ENCODE measurements at places on chromosomes 11 and 22.
A peak's percentile ranks its signal among the peaks of the same experiment; 100 is the strongest.

- DNase-seq: peak; percentile 60
Measured at GRCh38 chr11:128904656-128905344, 13.6 kb downstream of the KCNJ5 start.

DNA sequence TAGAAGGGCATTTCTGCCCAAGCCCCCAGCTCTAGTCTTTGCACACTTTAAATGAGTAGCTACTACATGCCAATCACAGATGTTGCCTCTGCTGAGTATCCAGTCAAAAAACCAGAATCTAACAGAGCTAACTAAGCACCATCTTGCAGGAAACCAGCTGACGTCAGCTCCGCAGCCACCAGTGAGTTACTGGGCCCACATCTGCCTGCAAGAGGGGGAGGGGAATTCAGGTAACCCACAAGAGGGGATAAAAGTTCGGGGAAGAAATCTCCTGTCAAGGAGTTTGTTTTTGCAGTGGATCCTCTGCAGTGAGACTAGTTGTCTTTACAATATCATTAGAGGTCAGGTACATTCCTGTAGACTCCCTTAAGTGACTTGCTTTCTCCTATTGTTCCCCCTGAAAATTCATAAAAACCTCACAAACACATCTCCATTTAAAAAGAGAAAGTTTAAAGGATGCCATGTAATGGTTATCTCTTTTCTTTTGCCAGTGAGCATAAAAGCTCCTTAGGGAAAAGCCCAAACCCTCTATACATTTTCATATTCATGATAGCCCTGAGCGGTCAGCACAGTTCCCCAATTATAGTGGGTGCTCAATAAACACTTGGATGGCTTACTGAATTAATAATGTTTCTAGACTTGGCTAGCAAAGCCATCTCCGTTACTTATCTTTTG is 9.3 kb downstream of the CD44 start:
- no peak for DNase-seq

DNA sequence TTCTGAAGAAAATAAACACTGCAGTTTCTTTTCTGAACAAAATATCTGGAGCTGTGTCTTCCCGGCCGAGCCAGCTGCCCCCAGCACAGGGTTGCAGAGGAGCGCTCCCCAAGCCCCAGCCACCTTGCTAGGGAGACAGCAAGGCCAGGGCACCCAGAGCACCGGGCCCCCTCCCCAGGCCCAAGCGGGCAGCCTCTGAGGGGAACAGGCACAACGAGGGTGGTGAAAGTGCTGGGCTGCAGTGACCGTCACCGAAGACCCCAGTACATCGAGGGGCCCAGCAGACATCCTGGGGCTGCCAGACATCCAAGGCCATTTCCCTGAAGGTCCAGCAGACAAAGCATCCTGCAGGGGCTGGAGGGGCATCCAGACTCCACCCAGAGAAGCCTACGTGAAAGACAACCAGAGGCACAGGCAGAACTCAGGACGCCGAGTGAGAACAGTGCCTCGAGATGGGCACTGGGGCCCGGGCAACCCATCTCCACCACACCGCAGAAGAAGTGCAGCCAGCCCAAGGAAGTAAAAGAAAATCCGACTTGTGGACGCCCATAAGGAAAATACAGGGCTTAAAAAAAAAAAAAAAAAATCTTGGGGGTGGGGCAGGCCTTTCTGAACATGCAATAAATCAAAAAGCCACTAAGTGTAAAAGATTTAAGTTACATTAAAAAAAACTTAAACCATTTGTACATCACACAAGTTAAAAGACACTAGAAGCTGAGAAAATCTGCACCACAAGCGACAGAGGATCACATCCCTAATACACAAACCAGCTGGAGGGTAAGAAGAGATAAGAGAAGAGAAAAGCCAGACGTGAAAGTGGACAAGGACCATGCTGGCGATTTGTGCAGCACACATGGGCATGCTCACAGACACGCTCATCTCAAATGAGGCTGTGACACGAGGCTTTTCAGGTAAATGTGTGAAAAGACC is 36.0 kb upstream of the COMT start:
- DNase-seq: peak; percentile 18

- DNase-seq: no peak
Measured at GRCh38 chr11:119668676-119669075, 60.3 kb downstream of the NECTIN1 start.

- DNase-seq: no peak
Measured at GRCh38 chr11:11003226-11003625, 145.4 kb upstream of the ZBED5 start.

DNA sequence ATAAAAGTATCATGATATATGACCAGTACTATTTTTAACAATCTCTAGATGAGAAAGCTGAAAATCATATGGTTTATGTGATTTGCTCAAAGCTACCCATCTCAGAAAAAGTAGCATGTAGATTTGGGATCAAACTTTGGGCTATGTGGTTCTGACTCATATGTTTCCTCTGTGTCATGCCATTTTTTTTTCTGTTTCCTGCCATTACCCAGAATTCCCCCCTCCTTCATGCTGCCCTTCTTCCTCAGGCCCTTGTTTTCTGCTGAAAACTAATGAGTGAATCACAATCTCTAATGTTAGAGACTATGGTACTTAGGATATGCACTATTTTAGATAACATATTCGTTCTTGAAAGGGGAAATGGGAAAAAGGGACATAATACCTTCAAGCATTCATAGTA is 80.7 kb downstream of the JRKL start:
- no peak for DNase-seq

GRCh38 chr11:131628739-131629138 is 258.3 kb downstream of the NTM start:
- no peak for DNase-seq

GRCh38 chr11:94924171-94924572 is 49.2 kb downstream of the CWC15 start:
- no peak for DNase-seq

DNA sequence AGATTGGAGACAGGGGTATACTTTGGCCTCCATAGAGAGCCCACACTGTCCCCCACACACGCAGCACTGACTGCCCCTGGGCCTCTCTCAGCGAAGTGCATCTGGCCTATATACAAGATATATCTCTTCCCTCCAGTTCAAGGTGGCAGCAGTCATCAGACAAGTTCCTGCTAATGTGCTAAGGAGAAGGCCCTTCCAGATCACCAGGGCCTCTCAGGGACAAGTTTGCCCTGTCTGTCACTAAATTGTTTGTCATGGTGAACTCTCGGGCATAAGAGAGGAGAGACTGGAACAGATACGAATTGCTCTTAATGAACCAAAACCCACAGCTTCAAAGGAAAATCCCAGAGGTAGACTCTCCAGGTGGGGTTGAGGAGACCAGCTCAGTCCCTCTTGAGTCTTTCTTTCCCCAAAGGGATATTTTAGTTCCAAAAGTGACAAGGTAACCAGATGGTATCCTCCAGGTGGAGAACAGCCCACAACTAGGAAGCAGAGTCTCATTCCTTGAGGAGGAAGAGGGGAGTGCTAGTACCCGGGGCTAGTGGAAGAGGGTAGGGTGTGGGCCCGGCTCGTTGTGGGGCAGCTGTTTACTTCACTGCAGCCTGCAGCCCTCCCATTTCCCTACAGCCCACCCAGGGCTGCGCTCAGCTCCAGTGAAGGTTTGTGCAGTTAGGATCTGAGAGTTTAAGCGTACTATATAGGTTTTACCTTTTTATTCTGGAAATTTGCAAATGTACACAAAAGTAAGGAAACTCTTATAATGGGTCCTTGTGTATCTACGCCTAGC is 2.2 kb upstream of the SLC35C1 start:
- DNase-seq: no peak

DNA sequence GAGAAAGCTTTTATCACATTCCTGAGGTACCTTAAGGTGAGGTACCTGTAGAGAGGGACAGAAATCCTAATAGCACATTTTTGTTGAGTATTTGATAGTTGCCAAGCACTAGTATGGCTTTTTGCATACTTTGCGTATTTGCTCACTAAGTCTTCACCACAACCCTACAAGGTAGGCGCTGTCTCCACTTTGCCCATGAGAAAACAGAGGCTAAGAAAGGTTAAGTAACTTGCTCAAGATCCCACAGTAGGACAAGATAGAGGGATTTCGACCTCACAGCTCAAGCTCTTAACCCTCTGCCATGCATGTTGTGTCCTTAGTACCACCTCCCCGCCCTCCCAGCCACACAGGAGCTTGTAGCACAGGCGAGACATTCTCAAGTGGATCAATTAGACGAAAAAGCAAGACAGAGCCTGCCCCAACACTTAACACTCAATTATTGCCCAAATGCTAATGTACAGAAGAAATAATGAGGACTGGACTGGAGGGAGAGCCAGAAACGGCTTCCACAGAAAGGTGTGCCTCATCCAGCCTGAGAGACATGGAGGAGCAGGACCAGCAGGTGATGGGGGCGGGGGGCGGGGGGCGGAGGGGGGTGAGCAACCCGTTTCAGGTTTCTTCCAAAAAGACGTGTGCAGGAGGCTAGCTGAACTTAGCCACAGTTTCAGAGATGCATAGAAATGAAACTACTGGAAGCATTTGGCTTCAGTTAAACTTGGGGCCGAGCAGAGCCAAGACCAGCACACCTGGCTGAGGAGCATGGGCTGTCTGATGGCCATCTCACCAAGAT is 26.7 kb upstream of the CD44 start:
- DNase-seq: peak; percentile 75

DNA sequence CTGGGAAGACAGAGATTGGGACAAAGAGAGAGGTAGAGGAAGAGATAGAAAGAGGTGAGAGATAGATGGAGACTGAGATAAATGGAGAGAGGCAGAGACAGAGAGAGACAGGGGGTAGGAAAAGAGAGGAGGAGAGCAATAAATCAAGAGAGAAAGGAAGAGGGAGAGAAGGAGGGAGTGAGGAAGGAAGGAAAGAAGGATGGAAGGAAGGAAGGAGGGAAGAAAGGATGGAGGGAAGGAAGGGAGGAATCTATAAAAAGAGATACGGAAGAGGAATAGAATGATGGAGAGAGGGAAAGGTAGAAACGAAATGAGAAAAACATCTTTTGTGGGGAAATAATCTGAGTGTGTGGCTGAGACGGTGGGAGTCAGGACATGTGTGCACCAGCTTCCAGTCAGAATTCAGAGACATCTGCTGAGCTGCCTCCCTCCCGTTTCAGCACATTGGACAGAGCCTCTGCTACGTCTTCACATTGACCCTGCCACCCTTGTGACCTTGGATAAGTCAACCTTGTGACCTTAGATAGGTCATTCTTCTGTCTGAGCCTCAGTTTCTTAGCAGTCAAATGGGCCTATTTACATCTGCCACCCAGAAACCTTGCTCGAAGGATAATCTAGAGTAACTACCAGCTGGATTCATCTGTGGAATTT is 417.8 kb downstream of the MIAT start:
- DNase-seq: no peak

DNA sequence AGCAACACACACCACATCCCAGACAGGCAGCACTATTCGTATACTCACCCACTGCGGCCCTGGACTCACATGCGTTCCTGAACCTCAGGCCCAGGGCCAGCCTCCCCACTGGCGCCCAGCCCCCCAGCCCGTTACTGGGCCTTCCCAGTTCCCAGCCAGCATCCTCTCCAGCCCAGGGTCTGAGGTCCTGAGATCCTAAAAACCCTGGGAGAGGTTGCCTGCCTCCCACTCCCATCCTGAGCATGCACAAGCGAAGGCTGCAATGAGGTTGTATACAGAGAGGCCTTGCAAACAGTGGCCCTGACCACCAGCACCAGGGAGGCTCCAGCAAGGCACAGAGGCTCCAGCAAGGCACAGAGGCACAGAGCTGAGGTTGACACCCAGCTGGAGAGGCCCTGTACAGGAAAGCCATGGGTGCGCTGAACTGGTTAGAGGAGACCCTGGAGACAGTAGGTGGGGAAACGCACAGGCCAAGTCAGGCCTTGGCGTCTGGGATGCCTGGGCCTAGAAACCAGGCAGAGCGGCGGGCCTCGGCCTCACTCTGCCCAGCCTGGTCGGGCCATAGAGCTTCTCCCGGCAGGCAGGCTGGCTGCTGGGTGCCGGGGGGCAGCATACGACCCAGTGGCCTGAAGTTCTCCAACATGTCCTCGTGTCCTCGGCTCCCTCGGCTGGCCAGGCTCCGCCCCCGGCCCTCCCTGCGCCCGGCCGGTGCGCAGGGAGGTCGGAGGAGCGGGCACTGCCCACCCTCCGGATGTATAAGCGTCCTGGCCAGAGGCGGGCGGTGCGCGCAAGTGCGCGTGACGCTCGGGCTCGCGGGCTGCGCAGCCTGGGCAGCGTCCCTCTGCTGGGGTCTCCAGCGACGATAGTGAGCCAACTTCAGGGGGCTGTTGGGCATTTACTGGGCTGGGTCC is 2.3 kb upstream of the TBX1 start:
- DNase-seq: no peak

DNA sequence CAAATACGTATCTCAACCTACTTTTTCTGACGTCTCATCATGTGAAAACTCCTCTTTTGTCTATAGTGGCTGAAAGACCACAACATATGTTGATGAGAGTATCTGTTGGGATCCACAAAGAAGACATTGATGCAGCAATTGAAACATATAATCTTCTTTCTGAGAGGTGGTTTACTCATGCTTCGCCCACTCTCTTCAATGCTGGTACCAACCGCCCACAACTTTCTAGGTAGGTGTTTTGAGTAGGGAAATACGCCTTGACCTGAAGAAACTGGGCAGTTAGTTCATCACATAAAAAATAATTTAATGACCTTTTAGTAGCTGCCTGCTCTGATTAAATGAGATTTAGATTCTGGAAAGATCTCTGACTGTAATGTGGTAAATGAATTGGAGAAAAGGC is 17.2 kb downstream of the RRM1 start:
- no peak for DNase-seq

DNA sequence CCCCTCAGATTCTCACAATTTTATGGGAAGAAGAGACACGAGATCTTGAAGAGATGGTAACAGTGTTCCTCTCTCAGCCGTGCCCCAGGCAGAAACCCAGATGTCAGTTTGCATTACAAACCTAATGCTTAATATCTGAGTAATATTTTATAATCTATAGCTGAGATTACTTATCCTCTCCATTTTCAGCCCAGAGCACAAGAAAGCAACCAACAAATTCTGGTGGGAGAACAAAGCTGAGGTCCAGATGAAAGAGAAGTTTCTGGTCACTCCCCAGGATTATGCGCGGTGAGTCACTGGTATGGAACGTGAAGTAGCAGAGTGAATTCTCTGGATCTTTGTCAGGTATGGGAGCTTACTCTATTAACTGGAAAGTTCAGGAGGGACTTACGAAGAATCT is 884 bp downstream of the CENATAC start:
- no peak for DNase-seq

- no peak for DNase-seq
Measured at GRCh38 chr11:56700914-56701485, 2.1 kb downstream of the OR9G1 start.
